IMR-90 (cell line): ENCODE measurements at places on chromosomes 7 and 10. TPM values are rescaled to one million over a fixed set of nuclear protein-coding genes. Genes with fewer than 3 reads are reported as not detected.

The FXYD4 gene
- not detected in 2 replicates for total RNA-seq

The CALY gene
- total RNA-seq, result not detected in 2 replicates

DNA sequence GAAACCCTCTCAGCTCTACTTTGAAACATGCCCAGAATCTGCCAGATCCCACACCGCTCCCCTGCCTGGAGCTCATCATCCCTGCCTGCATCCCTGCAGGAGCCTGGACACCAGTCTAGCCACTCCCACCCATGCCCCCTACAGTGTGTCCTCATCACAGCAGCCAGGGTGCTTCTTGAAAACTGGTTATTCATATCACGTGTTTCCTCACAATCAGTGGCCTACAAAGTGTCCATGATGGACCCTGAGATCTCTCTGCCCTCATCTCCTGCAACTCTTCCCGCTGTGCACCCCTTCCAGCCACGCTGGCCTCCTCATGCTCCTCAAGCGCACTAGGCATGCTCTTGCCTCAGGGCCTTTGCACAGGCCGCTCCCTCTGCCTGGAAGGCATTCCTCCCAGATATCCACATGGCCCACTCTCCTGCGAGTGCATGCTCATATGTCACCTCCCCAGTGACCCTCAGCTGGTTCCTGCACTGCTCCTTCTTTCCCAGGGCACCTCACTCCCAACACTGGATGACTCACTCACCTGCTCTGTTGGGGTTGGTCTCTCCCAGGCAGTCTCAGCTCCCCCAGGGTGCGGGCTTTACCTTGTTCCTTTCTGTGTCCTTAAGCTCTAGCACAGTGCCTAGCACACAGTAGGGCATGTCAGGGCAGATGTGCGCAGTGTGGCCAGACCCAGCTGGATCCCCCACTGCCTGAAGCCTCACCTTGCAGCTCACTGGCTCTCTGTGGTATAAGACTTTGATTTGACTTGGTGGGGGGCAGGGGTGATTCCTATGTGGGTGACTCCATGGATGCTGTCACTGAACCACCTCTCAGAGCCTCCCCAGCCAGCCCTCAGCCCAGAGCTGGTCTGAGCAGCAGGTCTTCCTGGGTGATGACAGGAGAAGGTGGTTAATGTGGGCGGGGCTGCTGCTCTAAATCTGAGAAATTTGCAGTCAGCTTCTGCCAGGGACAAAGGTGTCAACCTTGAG is 37.3 kb downstream of the CDH23 start:
- H3K4me1 ChIP-seq, result no peaks in the 10 kb centered on the region
- no peaks in the 10 kb centered on the region for H3K36me3 ChIP-seq
- H3K4me3 ChIP-seq, result no peak overlapping the region
- H3K27me3 ChIP-seq, result peaks cover 47% of the 10 kb centered on the region
- DNase-seq, result no peak

DNA sequence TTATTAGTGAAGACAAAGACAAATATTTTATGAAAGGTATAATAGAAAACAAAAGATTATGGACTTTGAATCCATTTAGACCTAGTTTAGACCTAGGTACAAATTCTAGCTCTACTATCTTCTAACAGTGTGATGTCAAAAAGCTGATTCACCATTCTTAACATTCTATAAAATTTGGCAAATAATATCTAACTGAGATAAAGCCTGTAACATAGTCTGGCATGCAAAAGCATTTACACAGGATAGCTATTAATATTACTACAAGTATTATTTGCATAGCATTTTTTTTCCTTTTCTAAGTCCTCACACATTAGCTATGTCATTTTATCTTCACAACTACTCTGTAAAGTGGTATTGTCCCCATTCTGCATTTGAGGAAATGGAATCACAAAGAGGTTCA is 179.6 kb upstream of the LRRTM3 start:
- 0 out of 2 replicates have a peak, but pooled peaks cover 2% of the 10 kb centered on the region for H3K4me1 ChIP-seq
- no peaks in the 10 kb centered on the region for H3K36me3 ChIP-seq
- DNase-seq, result peak; percentile 20
- no peak overlapping the region for H3K27ac ChIP-seq
- no peak overlapping the region for H3K4me3 ChIP-seq
- no peaks in the 10 kb centered on the region for H3K27me3 ChIP-seq

GRCh38 chr7:28104041-28104541 is 76.5 kb downstream of the JAZF1 start:
- no peak for DNase-seq
- H3K27ac ChIP-seq, result no peak overlapping the region
- peaks cover 38% of the 10 kb centered on the region for H3K4me1 ChIP-seq
- H3K4me3 ChIP-seq, result no peak overlapping the region
- no peaks in the 10 kb centered on the region for H3K36me3 ChIP-seq
- H3K27me3 ChIP-seq, result no peaks in the 10 kb centered on the region

GRCh38 chr7:47485640-47486435 is 96.1 kb downstream of the TNS3 start:
- H3K27ac ChIP-seq, result no peak overlapping the region
- H3K36me3 ChIP-seq, result no peaks in the 10 kb centered on the region; the same call in 1 of the 2 replicates
- DNase-seq, result peak; percentile 45

DNA sequence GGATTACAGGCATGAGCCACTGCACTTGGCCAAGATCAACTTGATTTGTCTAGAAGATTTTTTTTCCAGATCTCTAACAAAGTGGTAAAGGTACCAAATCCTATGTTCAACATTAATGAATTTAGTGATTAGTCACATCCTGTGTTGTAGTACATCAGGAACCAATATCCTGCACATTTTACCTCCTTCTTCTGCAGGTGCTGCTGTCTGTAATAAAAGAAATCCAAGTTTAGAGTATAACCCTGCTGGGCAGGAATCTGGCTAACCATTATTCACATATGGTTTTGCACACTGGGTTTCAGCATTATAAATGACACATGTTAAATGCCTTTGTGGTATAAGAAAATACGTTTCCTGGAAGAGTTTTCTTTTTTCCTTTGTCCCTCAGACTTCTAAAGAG is 10.8 kb downstream of the PARD3 start:
- DNase-seq, result peak; percentile 10
- H3K27me3 ChIP-seq, result no peaks in the 10 kb centered on the region
- H3K4me3 ChIP-seq, result no peak overlapping the region

DNA sequence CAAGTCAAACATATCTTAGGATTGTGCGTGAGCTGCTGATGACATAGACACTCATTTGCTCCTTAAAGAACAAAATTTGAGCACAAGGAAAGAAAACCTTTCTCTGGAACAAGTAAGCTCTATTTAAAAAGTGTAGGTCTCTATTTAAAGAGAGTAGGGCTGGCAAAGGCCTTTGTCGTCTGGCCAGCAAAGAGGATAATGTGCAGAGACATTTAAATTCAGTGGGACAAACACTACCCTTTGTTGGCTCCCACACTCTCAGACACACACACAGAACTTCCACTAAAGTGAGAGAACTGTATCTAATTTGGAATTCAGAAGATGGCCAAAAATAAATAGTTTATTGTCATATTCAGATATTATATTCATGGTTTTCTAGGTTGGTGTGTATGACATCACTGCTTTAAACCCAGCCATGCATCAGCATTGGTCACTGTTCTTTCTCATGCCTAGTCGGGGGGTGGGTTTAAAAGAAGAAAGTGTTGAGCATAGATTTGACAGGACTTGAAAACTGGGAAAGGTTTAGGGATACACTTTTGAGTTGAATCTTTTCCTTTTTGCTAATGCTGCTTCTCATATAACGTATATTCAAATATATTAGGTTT is 49.5 kb upstream of the HDAC9 start:
- H3K27me3 ChIP-seq, result no peaks in the 10 kb centered on the region
- no peak overlapping the region for H3K27ac ChIP-seq
- no peak overlapping the region for H3K4me3 ChIP-seq

DNA sequence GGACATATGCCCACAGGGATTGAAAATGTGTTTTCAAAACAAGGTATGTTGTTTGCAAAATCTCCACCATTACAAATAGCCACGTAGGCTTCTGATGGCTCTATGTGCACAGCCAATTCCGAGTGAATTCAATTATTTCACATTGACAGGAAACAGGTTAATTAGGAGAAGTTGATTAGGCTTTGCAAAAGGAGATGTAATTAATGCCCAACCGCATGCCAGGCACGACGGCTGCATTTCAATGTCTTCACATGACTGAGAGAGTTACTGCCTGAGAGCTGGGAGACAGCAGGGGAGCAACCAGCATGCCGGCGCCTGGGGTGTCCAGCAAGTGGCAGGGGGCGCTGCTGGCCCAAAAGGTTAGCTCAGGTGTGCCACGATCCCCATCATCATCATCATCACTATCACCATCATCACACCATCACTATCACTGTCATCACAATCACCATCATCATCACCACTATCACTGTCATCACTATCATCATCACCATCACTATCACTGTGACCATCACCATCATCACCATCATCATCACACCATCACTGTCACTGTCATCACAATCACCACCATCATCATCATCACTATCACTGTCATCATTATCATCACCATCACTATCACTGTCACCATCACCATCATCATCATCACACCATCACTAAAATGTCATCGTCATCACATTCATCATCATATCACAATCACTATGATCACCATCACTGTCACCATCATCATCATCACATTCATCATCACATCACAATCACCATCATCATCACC is 30.2 kb downstream of the PWWP2B start:
- DNase-seq, result no peak
- no peaks in the 10 kb centered on the region for H3K36me3 ChIP-seq
- no peaks in the 10 kb centered on the region for H3K27me3 ChIP-seq

DNA sequence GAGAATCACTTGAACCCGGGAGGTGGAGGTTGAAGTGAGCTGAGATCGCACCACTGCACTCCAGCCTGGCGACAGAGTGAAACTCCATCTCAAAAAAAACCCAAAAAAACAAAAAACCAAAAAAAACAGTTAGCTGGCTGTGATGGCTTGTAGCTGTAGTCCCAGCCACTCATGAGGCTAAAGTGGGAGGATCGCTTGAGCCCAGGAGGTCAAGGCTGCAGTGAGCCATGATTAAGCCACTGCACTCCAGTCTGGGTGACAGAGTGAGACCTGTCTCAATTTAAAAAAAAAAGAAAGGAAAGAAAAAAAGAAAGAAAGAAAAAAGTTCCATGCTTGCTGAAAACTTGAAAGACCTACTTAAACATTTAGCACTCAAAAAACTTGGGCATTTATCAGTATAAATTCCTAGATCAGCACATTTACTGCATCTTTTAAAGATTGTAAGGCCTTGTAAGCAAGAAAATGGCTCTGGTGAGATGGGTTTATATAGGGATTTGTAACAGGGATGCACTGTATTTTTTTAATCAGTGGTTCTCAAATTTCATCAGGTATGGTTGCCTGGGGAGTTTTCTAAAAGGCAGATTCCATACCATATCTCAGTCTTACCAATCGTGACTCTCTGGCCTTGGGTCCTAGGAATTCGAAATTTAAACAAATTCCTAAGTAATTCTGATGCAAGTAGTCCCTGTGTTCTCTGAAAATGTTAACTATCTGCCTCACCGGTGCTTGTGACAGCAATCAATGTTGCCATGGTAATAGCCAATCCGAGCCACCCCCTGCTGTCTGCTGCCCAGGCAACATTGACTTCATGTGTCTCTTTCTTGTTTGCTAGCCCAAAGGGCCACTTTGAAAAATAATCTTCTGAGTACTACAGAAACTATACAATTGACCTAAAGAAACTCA is 11.5 kb upstream of the NT5C2 start:
- peak; percentile 64 for DNase-seq
- H3K36me3 ChIP-seq, result no peaks in the 10 kb centered on the region
- no peak overlapping the region for H3K4me3 ChIP-seq
- peak overlapping the region; percentile 69 for H3K27ac ChIP-seq
- H3K27me3 ChIP-seq, result no peaks in the 10 kb centered on the region

DNA sequence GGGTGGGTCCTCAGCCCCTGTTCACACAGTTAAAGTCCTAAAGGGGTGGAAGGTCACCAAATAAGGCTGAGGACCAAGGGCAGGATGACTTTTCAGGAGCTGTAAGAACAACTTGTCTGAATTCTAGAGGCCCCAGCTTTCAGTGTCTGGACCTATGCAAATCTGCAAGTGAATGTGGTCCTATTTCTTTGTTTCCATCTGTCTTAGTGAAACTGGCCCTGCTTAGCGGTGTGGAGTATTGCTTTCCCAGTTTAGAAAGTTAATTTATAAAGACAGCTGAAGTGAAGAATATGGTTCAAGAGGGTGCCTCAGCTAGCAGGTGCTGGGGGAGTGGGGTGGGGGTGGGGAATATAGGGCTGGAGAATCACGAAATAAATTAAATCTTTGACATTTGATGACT is 40.1 kb downstream of the HHEX start:
- DNase-seq, result no peak
- H3K4me1 ChIP-seq, result no peaks in the 10 kb centered on the region; the same call in 1 of the 2 replicates
- no peak overlapping the region for H3K4me3 ChIP-seq
- H3K27ac ChIP-seq, result no peak overlapping the region

DNA sequence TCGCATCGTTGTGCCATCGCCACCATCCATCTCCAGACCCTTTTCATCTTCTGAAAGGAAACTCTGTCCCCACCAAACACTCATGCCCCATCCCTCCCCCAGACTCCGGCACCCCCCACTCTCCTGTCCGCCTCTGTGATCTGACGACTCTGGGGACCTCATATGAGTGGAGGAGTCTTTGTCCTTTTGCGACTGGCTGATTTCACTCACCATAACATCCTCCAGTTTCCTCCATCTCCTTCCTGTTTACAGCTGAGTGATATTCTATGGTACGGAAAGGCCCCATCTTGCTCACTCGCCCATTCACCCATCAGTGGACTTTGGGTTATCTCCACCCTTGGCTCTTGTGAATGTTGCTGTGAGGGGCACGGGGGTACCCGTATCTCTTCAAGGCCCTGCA is 11.8 kb upstream of the INSIG1 start:
- no peaks in the 10 kb centered on the region for H3K36me3 ChIP-seq
- DNase-seq, result no peak
- H3K4me3 ChIP-seq, result no peak overlapping the region
- H3K27me3 ChIP-seq, result peaks cover 16% of the 10 kb centered on the region
- no peak overlapping the region for H3K27ac ChIP-seq

DNA sequence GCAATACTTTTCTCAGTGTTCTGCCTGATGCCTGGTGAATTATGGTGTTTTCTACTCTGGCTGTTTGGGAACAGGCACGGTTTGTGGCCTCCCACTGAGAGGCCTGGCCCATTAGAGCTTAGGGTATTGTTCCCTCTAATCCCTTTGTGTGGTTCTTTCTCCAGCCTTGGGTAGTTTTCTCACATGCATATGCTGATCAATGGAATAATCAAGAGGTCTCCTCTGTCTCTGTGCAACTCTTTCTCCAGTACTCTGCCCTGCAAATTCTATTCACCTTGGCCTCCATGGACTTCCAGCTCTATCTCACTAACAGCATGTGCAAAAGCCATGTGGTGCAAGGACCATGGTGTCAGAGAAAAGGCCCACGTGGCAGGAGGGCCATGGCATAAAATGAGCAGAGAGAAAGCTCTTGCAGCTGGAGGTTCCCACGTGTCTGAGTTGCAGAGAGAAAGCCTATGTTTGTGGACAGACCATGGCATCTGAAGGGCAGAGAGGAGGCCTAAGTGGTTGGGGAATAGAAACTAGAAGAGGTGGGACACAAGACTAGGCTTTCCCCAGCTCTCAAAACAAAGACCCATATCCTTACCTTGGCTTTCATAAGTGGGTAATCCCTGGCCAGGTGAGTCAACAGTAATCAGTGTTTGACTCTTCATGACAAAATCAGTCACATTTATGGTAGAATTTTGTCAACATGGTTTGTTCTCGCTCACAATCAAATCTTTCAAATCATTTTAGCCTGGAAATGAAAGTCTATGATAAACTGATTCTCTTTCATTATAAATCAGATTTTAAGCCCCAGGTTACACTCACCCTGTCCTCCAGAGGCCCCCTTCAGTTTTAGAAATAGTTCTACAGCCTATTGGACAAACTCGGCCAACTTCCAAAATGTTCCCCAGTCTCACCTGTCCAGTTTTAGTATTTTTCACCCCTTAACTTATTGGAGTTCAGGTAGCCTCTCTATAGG is 17.3 kb downstream of the OPALIN start:
- no peak for DNase-seq
- no peak overlapping the region for H3K4me3 ChIP-seq
- no peaks in the 10 kb centered on the region for H3K36me3 ChIP-seq
- no peaks in the 10 kb centered on the region; the same call in 1 of the 2 replicates for H3K27me3 ChIP-seq
